ENCODE measurements at places on chromosomes 7 and 10.

- no peak for DNase-seq
Measured at GRCh38 chr7:74380720-74381119, 73.0 kb upstream of the GTF2IRD1 start.

DNA sequence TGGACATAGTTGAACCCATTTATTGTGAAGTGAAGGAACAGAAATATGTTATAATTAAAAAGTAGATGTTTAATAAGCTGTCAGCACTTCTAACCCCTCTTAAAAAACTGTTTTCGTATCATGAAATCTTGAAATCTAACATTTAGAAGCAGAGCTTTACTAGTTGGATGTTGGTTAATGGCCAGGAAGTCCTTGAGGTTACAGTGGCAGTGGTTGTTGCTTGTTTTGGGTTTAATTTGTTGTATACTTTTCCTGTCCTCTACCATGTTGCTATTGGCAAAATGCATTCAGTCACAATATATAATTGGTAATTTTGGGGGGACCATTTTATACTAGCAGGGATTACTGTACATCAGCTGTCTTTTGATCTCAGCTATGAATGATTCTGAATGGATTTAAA lies 60.7 kb downstream of the EXOC4 start:
- DNase-seq, result no peak

GRCh38 chr7:115763347-115763746 lies 267.2 kb downstream of the TFEC start:
- no peak for DNase-seq

DNA sequence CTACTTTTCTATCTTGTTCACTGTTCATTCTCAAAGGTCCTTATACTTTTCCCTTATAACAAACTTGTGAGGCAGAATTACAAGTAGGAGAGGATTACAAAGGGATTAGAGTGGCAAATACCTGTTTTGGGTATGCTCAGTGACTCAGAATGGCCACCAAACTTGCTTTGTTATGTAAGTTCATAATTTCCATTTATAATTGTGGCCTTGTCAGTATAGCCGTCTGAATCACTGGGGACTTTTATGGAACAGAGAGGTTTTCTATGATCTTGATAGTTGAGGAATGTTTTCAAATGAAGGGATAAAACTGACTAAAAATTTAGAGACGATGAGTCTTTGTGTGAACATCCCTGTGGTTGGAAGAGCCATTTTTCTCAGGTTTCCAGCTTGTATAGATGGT lies 116.2 kb downstream of the SND1 start:
- DNase-seq, result no peak

DNA sequence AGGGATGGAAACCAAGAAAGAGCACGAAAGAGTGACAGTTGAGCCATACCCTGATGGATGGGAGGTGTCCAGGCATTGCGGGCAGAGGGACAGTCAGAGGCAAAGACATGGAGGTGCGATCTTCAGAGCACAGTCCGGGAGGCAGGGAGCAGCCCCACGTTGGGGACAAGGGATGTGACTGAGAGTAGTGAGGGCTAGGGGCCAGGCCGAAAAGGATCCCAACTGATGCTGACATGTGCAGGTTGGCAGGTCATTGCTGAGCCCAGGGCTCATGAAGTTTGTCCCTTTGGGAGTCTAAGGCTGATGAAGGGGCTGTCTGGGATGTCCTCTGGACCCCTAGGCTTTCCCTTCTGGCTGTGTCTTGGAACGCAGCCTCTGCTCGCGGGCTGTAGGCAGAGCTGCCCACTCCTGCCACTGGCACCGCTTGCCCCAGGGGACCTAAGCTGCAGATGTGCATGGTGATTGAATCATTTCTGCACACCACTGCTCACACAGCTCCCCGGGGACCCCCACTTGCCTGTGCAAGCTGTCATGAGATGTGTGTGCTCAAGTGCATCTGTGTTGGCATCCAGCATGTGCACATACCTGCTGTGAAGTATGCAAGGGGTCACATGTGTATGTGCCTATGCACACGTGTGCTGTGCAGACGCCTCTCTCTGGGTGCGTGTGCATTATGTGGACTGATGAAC lies 125.1 kb downstream of the ZMIZ1 start:
- no peak for DNase-seq

DNA sequence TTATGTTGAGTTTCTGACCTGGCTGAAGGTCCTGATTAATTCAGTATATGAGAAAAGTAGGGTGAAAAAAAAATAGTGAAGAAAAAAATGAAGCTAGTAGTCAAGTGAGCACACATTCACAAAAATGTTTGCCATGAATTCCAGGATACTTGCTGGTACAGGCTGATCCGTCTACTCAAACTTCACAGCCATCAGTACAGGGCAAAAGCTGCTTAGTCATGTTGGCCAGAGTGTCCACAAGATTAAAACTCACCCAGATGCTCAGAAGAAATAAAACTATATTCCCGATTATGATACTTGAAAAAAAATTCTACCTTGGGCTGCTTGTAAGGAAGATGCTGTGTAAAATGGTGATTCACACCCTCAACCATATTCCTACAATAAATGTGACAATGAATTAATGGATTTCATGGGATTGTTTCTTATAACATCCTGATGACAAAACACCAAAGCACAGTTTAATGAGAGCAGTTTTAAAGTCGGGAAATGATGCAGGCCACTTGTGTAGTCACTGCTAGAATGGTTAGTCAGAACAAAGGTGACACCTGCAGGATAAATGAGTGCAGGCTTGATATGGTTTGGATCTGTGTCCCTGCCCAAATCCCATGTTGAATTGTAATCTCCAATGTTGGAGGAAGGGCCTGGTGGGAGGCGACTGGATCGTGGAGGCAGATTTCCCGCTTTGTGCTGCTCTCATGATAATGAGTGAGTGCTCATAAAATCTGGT lies 49.2 kb upstream of the ANKRD1 start:
- no peak for DNase-seq

GRCh38 chr10:59317066-59317465 lies 45.3 kb downstream of the FAM13C start:
- DNase-seq, result no peak

DNA sequence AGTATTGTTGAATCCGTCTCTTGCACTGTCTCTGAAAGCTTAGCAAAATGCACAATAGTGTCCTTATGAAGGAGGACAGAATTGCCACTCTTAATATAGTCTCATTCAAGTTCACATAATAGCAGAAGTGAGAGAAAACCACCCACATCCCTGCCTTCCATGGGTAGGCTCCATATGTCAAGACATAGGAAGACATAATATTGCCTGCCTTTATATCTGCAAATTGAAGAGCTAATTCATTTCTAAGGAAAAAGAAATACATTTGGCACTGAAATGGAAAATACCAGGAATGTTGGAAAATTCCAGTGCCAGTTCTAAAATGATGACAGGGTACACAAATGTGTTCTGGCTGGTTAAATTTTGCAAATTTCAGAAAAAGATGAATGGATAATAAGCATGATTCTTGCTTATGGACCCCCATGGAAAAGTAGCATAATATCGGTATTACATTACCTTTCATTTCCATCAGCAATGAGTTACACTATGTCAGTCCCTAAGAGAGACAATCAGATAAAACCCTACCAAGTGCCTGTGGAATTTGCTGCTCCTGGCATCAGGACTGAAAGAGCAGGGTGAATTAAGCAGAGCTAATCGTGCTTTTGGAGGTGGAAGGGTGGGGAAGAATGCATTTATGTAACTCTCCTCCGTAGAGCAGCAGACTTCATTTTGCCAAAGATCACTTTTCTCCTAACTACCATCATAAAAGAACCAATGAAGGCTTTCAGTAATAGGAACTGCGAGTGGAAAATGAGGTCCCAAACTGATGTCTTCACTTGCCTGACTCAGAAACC lies 312.6 kb downstream of the FGFR2 start:
- DNase-seq, result no peak

- no peak for DNase-seq
Measured at GRCh38 chr7:147509035-147509501, 1081.5 kb upstream of the C7orf33 start.

DNA sequence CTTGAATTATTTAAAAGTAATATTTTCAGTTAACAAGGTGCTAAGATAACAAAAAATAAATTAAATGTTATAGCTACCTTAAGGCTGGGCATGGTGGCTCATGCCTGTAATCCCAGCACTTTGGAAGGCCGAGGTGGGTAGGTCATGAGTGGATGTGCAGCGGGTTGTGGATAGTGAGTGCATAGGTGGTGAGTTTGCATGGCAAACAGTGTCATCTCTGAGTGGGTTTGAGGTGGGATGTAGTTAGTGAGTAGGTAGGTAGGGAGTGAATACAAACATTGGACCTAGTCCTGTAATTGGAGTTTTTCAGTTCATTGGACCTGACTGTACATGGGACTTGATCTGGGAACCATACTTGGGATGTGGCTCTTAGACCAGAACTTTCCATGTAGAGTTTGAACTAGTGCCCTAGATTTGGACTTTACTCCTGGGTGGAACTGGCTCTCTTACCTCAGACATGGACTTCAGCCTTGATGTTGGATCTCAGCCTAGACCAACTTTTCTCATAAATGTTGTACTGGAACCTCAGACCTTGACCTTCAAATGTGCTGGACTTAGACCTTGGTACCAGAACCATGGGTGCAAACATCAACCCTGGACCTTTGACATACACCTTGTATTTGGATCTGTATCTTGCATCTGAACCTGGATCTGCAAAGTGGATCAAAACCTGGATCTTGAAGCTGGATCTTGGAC lies 47.0 kb downstream of the SEC61G start:
- no peak for DNase-seq

DNA sequence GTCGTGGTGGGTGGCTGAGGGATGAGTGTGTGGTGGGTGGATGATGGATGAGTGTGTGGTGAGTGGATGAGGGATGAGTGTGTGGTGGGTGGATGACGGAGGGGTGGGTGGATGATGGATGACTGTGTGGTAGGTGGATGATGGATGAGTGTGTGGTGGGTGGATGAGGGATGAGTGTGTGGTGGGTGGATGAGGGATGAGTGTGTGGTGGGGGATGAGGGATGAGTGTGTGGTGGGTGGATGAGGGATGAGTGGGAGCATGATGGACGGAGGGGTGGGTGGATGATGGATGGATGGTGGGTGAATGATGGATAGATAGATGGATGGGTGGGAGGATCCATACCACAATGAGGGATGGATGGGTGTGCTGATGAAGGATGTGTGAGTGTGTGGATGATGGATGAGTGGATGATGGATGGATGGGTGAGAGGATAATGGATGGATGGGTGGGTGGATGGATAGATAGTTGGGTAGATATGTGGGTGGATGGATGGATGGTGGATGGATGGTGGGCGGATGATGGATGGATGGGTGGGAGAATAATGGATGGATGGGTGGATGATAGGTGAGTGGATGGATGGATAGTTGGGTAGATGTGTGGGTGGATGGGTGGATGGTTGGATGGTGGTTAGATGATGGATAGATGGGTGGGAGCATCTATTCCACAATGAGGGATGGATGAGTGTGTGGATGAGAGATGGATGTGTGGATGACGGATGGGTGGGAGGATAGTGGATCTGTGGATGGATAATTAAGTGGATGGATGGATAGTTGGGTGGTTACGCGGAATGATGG lies 266.8 kb downstream of the CELF2 start:
- no peak for DNase-seq

- no peak for DNase-seq
Measured at GRCh38 chr7:2288503-2288902, 25.7 kb downstream of the SNX8 start.

GRCh38 chr10:510415-510881 lies 179.0 kb downstream of the DIP2C start:
- no peak for DNase-seq

DNA sequence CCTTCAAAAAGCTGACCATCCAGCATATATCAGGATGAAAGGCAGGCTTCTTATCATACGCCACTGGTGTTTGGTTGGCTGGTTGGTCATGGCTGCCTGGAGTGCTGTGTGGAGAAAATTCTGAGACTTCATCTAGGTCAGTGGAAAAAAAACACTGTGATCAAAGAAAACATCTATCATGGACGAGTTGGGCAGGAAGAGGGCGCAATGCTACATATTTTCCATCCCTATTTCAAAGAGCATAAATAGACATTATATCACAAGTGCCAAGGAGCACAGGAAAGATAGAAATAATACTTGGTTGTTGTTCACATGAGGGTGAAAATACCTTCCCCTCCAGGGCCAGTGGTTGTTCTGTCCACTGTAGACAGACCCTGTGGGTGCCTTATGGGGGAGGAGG lies 128.4 kb upstream of the PLPP4 start:
- DNase-seq, result no peak

- no peak for DNase-seq
Measured at GRCh38 chr10:118610577-118610976, 15.1 kb upstream of the PRLHR start.

DNA sequence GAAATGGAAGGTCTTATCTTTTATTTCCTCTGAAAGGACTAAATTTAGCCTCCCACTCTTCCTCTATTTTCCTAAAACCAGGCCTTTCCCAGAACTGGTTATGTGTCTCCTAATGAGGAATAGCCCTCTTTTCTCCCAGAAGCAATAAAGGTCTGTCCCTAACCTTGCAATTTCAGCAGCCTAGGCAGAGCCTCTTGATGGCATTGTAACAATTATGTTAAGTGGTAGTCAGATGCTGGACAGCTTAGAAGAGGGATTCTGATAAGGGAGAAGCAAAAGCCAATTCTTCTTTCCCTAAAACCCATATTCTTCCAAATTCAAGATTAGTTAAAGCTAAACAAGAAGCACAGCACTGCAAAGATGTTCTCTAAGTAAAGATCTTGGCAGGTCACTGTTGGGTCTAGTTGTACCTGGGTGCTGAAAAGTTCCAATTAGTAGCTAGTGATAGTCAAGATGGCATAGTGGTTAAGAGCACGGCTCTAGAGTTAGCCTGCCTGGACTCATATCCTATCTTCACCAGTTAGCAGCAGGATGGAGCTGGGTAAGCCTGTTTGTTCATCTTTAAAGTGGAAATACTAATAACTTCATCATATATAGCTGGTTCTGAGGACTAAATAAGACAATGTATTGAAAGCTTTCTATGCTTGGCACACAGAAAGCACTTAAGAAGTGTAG lies 14.3 kb upstream of the KCNIP2 start:
- DNase-seq, result no peak

DNA sequence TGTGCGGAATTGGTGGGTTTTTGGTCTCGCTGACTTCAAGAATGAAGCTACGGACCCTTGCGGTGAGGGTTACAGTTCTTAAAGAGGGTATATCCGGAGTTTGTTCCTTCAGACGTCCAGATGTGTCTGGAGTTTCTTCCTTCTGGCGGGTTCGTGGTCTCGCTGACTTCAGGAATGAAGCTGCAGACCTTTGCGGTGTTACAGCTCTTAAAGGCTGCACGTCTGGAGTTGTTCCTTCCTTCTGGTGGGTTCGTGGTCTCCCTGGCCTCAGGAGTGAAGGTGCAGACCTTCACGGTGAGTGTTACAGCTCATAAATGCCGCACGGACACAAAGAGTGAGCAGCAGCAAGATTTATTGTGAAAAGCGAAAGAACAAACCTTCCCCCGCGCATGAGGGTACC lies 670.7 kb downstream of the CNTNAP2 start:
- no peak for DNase-seq

- no peak for DNase-seq
Measured at GRCh38 chr10:132550366-132551092, 12.9 kb downstream of the INPP5A start.

- no peak for DNase-seq
Measured at GRCh38 chr10:118007773-118008172, 39.0 kb downstream of the RAB11FIP2 start.

- peak; percentile 21 for DNase-seq
Measured at GRCh38 chr7:100053215-100053614, 3.6 kb downstream of the ZSCAN21 start.
